Fibroblast of villous mesenchyme (primary cell): ENCODE measurements at places on chromosomes 1 and 21. TPM values are rescaled to one million over a fixed set of nuclear protein-coding genes. Genes with fewer than 3 reads are reported as not detected.

Gene NBPF14
- total RNA-seq: 15.5 and 22.9 TPM in 2 replicates

Gene FAAH
- total RNA-seq: 0.64 and 0.86 TPM in 2 replicates

Gene ANGEL2
- 41.2 and 43.6 TPM in 2 replicates for total RNA-seq

Gene MAP7D1
- total RNA-seq: 142 and 187 TPM in 2 replicates

Gene PTPN22
- total RNA-seq: 0.32 and 0.86 TPM in 2 replicates

Gene TNFRSF4
- total RNA-seq: 0.32 and 0.43 TPM in 2 replicates

Gene DMAP1
- total RNA-seq: 14.7 and 19.0 TPM in 2 replicates

Gene CYP4Z1
- not detected in 2 replicates for total RNA-seq

Gene DNAJC11
- 30.3 and 38.9 TPM in 2 replicates for total RNA-seq

Gene PTPN7
- total RNA-seq: not detected in 2 replicates

Gene OR2T2
- not detected in 2 replicates for total RNA-seq

Gene NTRK1
- not detected in 2 replicates for total RNA-seq

Gene CFHR4
- total RNA-seq: not detected in 2 replicates

Gene MYBPH
- 0.32 and 0.43 TPM in 2 replicates for total RNA-seq

Gene DDOST
- 164 and 203 TPM in 2 replicates for total RNA-seq

Gene NTMT2
- total RNA-seq: not detected in 2 replicates

Gene C1orf167
- under 0.01 TPM in 1 of 2 replicates, not detected in the other for total RNA-seq

Gene HLX
- 8.7 and 19.9 TPM in 2 replicates for total RNA-seq

Gene ACAP3
- total RNA-seq: 43.2 and 54.8 TPM in 2 replicates

Gene ESRRG
- total RNA-seq: under 0.01 TPM in 2 replicates

Gene NID1
- total RNA-seq: 204 and 211 TPM in 2 replicates

Gene TIE1
- under 0.01 TPM in 2 replicates for total RNA-seq

Gene AIRE
- total RNA-seq: under 0.01 TPM in 1 of 2 replicates, not detected in the other

Gene C1orf185
- total RNA-seq: under 0.01 TPM in 1 of 2 replicates, not detected in the other

Gene PRKCZ
- 2.6 and 5.2 TPM in 2 replicates for total RNA-seq

Gene PPIAL4G
- total RNA-seq: not detected in 2 replicates

Gene BATF3
- 3.0 and 3.9 TPM in 2 replicates for total RNA-seq

Gene TCHHL1
- not detected in 2 replicates for total RNA-seq

Gene ADGRB2
- 11.3 and 14.2 TPM in 2 replicates for total RNA-seq

Gene TAS1R1
- under 0.01 TPM in 1 of 2 replicates, not detected in the other for total RNA-seq

Gene NUP210L
- under 0.01 TPM in 1 of 2 replicates, not detected in the other for total RNA-seq

Gene TEKT2
- total RNA-seq: under 0.01 TPM in 1 of 2 replicates, not detected in the other

Gene TMEM125
- total RNA-seq: under 0.01 TPM in 1 of 2 replicates, not detected in the other

Gene NUAK2
- 7.1 and 12.1 TPM in 2 replicates for total RNA-seq

Gene OR2AK2
- total RNA-seq: under 0.01 TPM in 1 of 2 replicates, not detected in the other

Gene SPRR2G
- total RNA-seq: not detected in 2 replicates

Gene COQ8A
- total RNA-seq: 2.3 and 3.0 TPM in 2 replicates

Gene HMCN1
- 5.2 and 14.2 TPM in 2 replicates for total RNA-seq

Gene OR2T33
- total RNA-seq: not detected in 2 replicates

Gene LCE2C
- total RNA-seq: not detected in 2 replicates

Gene ZNHIT6
- 10.3 and 17.3 TPM in 2 replicates for total RNA-seq

Gene TDRD5
- not detected in 2 replicates for total RNA-seq

Gene DMRTA2
- 0.32 and 1.3 TPM in 2 replicates for total RNA-seq

Gene S100A5
- 0.32 TPM in 1 of 2 replicates, not detected in the other for total RNA-seq

Gene ADAMTS1
- total RNA-seq: 177 and 589 TPM in 2 replicates

Gene PDC
- 0.43 TPM in 1 of 2 replicates, not detected in the other for total RNA-seq

Gene DNAJC8
- 68.0 and 81.6 TPM in 2 replicates for total RNA-seq

Gene NDUFS5
- total RNA-seq: 285 and 325 TPM in 2 replicates

Gene ARHGAP30
- total RNA-seq: under 0.01 TPM in 1 of 2 replicates, not detected in the other

Gene C8A
- total RNA-seq: not detected in 2 replicates

Gene ITSN1
- 43.2 and 57.0 TPM in 2 replicates for total RNA-seq

Gene SERTAD4
- total RNA-seq: 10.6 and 31.1 TPM in 2 replicates

Gene KRTAP10-11
- not detected in 2 replicates for total RNA-seq

Gene EVA1C
- 8.4 and 10.8 TPM in 2 replicates for total RNA-seq
